ENCODE measurements at places on chromosomes 4 and X.

- no peak for DNase-seq
Measured at GRCh38 chr4:119068529-119068962, 67.1 kb upstream of the MYOZ2 start.

- no peak for DNase-seq
Measured at GRCh38 chr4:89929425-89930159, 34.9 kb downstream of the MMRN1 start.

DNA sequence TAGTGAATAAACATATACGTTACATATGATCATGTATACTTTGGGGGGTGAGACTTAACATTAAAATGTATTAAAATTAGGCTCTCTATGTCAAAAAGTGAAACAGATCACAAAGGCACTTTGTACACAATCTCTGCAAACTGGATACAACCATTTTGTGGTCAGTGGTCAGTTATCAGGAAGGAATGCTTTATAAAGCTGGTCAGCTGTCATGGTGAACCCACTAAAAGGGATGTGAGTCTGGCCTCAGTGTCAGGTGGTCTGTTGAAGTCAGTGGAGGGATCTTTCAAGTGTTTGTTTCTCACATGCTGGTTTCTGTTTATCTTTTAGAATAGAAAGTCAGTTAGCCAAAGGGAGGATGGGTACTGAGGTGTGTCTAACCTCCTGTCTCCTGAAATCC lies 875.5 kb upstream of the INTU start:
- DNase-seq = no peak

GRCh38 chr4:109444182-109444844 lies 10.7 kb downstream of the SEC24B start:
- no peak for DNase-seq

- DNase-seq = no peak
Measured at GRCh38 chr4:52713456-52713937, 37.7 kb downstream of the ERVMER34-1 start.

- DNase-seq = no peak
Measured at GRCh38 chr4:183636923-183637322, 22.1 kb downstream of the RWDD4 start.

All from vagina (tissue), 2 donors.